ENCODE measurements at places on chromosomes 4 and X.

DNA sequence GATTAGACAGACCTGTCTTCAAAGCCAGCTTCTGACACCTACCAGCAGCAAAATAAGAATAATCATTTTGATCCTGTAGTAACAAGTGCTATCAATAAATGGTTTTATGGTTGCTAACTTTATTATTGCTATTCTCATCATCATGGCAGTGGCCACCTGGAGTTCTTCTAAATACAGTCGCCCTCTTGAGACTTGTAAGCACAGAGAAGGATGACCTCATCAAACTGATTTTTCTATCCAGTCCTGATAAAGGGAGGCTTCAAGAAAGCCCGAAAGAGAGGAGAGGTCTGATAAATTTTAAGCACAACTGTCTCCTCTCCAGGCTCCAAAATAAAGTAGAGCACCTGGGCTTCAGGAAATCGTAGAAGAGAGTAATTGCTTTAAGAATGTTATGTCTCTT lies 286.4 kb downstream of the USP46 start:
- DNase-seq: no peak

- DNase-seq: peak; percentile 45
Observed at GRCh38 chr4:98706200-98706813, 47.9 kb upstream of the TSPAN5 start.

- no peak for DNase-seq
Observed at GRCh38 chr4:7564242-7564641, 129.5 kb upstream of the PSAPL1 start.

DNA sequence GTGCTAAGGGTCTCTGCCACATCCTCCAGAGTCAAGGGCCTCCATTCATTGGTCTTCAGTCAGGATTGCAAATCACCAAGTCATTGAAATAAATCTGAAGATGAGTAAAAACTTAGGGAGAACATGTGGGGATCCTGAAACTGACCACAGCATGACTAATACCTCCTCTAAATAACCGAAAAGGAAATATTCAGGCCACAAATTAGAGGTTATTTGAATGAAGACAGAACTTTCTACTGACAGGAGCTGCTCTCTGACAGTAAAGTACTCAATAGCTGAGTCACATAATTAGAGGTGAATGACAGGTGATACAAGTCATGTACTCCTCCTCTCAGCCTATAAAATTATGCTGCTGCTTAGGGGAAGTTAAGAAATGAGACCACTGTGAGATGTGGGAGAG lies 240.2 kb upstream of the F9 start:
- peak; percentile 10 for DNase-seq

GRCh38 chr4:41373221-41373620 lies 116.5 kb downstream of the UCHL1 start:
- DNase-seq: no peak

Data from activated CD4-positive, alpha-beta T cell treated with anti-CD3 and anti-CD28 coated beads, Interleukin-2, Interleukin-6, amounts not matched to agents 100 ng/mL and 50 ng/mL, durations not matched to agents 16 hours and 8 hours (primary cell).